ENCODE measurements at places on chromosomes 4 and X.

- DNase-seq: no peak
Measured at GRCh38 chr4:59698041-59698440, 1502.1 kb upstream of the ADGRL3 start.

GRCh38 chrX:77924320-77924859 is 13.9 kb downstream of the ATP7A start:
- DNase-seq: no peak

DNA sequence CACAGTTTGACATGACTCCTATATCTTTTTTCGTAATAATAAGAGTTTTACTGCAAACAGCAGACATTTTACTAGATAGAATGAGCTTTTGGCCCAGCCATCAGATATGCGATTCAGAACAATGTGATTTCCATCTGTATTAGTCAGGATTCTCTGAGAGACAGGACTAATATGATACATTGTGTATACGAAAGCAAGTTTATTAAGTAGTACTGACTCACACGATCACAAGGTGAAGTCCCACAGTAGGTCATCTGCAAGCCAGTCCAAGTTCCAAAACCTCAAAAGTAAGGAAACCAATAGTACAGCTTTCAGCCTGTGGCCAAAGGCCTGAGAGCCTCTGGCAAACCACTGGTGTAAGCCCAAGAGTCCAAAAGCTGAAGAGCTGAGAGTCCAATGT is 24.1 kb downstream of the CXCL8 start:
- DNase-seq: no peak

GRCh38 chr4:108829966-108830492 is 67.2 kb upstream of the ETNPPL start:
- DNase-seq: no peak

DNA sequence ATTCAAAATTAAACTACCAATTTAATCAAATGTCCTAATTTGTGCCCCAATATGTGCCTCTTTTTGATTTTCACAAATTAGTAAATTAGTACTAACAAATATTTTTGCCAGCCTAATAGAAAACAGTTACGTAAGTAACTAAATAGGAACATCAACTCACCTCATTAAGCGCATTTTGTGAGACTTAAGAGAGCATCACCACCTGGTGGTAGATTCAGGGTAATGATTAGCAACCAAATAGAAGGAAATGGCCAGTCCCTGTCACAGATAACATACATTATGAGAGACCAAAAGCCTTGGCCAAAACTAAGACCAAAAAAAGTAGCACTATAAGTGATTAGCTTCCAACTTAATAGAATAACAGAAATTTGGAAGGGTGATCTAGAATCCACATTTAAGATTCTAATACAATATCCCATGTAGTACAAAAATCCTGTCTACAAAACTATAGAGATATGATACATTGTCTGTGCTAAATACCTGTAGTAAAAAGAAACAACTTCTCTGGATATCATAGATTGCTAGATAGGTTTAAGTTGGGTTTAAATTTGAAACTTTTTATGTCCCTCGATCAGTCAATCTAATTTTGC is 46.7 kb downstream of the C4orf46 start:
- no peak for DNase-seq

- DNase-seq: no peak
Measured at GRCh38 chr4:6773106-6773505, 9.4 kb upstream of the KIAA0232 start.

DNA sequence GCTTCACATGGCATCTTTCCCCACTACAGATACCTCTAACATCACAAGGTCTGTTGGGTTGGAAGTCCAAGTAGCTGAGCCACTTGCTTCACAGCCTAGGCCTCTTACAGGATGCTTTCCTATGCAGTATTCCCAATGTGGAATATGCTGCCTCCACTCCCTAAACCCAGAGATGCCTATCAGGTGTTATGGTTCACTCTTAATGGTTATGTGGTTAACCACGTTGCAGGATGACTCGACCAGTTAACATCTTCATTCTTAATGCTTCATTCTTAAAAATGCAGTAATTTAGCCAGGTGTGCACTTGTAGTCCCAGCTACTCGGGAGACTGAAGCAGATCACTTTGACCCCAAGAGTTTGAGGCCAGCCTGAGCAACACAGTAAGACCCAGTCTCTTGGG is 24.2 kb downstream of the HAUS3 start:
- DNase-seq: no peak

DNA sequence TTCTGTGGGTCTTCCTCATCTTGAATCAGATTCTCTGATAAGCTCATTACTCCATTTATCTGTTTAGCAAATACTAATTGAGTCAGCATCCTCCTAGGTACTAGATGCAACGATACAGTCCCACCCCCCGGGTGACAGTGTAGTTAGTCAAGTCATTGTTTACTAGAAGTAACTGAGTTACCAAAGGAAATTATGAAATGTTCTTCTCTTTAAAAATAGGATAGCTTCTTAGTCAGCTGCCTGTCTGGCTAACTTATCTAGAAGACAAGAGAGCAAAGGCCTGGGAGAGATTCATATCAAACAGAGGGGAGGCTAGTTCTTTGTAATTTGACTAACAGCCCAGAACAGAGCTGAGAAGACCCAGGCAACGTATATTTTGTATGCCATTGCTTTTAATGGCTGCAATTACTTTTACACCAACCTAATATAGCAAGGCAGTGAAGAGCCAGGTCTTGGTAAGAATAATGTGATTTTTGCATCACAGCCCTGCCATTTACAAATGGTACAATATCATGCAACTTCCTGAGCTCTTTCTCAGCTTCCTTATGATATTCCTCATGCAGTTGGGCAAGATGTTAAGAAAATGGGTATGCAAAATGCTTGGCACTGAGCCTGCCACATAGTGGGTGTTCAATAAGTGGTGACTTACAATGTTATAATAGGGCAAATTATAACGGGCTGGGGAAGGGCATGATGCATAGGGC is 149.9 kb downstream of the CHIC2 start:
- peak; percentile 14 for DNase-seq

DNA sequence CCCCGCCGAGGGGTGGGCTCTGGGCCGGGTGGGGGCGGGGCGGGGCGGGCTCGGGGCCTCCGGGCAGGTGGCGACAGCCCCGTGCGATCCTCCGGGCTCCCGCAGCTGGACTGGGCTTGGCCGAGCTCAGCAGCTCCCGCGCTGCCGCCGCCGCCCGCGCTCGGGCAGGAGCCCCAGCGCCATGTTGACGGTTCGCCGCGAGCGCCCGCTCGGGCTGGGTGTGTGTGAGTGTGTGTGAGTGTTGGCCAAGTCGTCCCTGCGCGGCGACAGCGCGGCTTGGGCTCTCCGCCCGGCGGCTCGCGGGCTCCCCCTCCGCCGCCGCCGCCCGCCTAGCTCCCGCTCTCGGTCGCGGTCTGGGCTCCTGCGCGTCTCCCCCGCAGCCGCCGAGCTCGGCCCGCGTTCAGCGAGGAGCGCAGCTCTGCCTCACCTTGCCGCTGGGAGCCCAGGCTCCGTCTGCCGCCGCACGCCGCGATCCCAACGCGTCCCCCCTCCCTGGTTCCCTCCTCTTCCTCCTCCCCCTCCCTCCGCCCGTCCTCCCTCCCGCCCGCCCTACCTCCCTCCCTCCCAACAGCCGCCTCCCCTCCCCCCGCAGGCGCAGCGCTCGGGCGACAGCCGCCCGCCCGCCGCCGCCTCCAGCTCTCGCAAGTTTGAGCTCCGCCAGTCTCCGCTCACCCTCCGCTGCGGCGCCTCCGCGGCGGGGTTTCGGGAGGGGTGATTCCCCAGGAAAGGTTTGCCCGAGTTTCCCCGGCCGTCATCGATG is at the start of gene BCOR:
Gene BCOR, minus strand, starts transcription at position 455 of the 760 bp plus-strand sequence. CDS start 20,029 bp downstream, outside the sequence.
- DNase-seq: peak; percentile 72

DNA sequence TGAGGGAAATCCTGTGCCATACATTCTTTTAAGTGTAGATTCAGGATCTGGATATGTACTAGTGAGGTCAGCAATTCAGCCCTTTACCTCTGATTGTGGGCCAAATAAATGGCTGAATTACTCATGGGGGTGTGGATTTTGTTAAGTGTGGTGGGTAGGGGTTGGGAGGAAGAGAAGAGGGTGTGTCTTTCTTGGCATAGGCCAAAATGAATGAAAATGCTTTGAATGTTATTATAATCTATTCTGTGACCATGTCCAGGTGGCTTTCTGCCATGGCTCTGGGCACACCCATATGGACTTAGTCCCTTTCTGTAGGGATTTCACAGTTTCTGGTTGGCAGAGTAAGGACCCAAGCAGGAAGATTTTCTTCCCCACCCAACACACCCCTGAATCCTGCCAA is 244.3 kb downstream of the CBR4 start:
- DNase-seq: no peak

DNA sequence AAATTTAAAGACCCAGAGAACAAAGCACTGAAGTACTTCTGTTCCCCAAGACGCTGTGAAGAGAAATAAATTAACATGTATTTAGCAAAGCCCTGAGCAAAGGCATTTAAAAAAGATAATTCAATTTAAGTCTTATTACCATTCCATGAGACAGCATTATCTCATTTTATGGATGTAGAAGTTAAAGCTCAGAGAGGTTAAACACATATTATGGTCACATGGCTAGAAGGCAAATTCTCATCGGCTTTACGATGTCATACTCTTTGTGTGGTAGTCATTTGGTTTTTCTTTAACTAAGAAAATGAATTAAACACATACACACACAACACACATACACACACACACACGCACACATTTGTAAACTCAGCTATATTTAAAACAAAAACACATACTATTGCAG is 262.7 kb downstream of the HS3ST1 start:
- DNase-seq: no peak

Data from stimulated activated CD4-positive, alpha-beta T cell treated with anti-CD3 and anti-CD28 coated beads, TNF-alpha, amount 100 ng/mL, for 24 hours (primary cell).